HepG2 (cell line): ENCODE measurements at places on chromosomes 6 and 20. TPM values are rescaled to one million over a fixed set of nuclear protein-coding genes. Genes with fewer than 3 reads are reported as not detected.

DNA sequence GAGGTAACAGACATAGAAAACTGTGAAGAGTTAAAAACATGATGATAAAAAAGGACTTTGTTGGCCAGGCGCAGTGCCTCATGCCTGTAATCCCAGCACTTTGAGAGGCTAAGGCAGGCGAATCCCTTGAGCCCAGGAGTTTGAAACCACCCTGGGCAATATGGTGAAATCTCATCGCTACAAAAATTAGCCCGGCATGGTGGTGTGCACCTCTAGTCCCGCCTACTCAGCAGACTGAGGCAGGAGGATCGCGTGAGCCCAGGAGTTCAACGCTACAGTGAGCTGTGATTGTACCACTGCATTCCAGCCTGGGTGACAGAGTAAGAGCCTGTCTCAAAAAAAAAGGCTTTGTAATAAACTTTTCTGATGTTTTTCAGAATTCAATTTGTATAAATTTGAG, 60.1 kb downstream of the GFOD1 start:
- H3K4me3 ChIP-seq = no peak overlapping the region
- peaks cover 21% of the 10 kb centered on the region for H3K4me1 ChIP-seq
- no peaks in the 10 kb centered on the region for H3K36me3 ChIP-seq
- no peak for DNase-seq
- no peaks in the 10 kb centered on the region for H3K27me3 ChIP-seq

- no peak overlapping the region for H3K4me3 ChIP-seq
- H3K36me3 ChIP-seq = no peaks in the 10 kb centered on the region
- H3K27me3 ChIP-seq = no peaks in the 10 kb centered on the region
- H3K4me1 ChIP-seq = peaks cover 18% of the 10 kb centered on the region
- no peak overlapping the region for H3K27ac ChIP-seq
Observed at GRCh38 chr6:63798378-63798777, 162.8 kb downstream of the PHF3 start.

GRCh38 chr6:111666847-111667246, 61.2 kb upstream of the TRAF3IP2 start:
- no peak overlapping the region for H3K4me3 ChIP-seq
- DNase-seq = no peak
- no peaks in the 10 kb centered on the region for H3K27me3 ChIP-seq
- no peaks in the 10 kb centered on the region; the same call in 1 of the 2 replicates for H3K36me3 ChIP-seq
- H3K4me1 ChIP-seq = peaks cover 16% of the 10 kb centered on the region

GRCh38 chr6:158358450-158359077, 46.3 kb downstream of the TULP4 start:
- peaks cover 10% of the 10 kb centered on the region for H3K4me1 ChIP-seq
- no peak for DNase-seq
- no peaks in the 10 kb centered on the region for H3K27me3 ChIP-seq
- H3K36me3 ChIP-seq = no peaks in the 10 kb centered on the region
- H3K27ac ChIP-seq = no peak overlapping the region

GRCh38 chr6:2103765-2104523, 141.5 kb downstream of the GMDS start:
- H3K27me3 ChIP-seq = no peaks in the 10 kb centered on the region
- peaks cover 23% of the 10 kb centered on the region for H3K36me3 ChIP-seq
- H3K27ac ChIP-seq = no peak overlapping the region
- DNase-seq = peak; percentile 43

- no peak overlapping the region for H3K27ac ChIP-seq
- DNase-seq = no peak
- H3K36me3 ChIP-seq = no peaks in the 10 kb centered on the region
- H3K27me3 ChIP-seq = no peaks in the 10 kb centered on the region
- no peaks in the 10 kb centered on the region for H3K4me1 ChIP-seq
Observed at GRCh38 chr6:93792746-93793145, 373.4 kb upstream of the EPHA7 start.

DNA sequence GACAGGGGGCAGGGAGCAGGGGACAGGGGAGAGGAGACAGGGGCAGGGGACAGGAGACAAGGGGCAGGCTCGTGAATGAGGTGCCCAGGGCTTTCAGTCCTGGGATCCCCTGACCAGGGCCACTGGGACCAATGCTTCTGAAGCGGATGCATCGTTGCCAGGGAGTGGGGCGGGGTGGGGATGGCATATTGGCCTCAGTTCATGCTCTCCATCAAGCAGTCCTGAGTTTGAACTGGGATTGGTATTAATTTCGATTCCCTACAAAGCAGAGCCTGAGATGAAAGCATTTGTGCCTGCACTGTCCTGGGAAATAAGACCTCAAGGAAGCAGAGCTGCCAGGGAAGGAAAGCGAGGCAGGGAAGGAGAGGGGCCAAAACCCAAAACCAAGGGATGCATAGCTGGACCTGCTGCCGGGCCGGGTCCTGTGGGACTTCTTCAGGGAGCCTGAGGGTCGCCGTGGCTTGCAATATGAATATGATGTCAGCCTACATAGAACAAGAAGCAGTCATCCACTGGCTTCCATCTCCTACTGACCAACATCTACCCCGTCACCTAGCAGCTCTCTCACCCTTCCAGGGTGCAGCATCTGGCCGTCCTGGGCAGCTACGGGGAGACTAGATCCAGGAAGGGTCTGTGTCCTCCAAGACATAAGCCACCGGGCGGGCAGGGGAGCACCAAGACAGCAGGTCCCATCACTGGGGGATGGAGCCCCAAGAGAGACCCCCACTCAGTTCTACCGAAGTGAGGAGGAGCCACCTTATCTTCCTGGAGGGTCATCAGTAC, 233.3 kb downstream of the SYNDIG1 start:
- no peak for DNase-seq
- no peaks in the 10 kb centered on the region for H3K4me1 ChIP-seq
- H3K36me3 ChIP-seq = no peaks in the 10 kb centered on the region
- H3K4me3 ChIP-seq = no peak overlapping the region
- no peak overlapping the region for H3K27ac ChIP-seq

Gene HLA-DRA
- not detected in 2 replicates for total RNA-seq

Gene RSPO3
- not detected in 2 replicates for total RNA-seq

Gene DPPA5
- total RNA-seq = not detected in 2 replicates

Gene MCCD1
- 0.15 and 0.36 TPM in 2 replicates for total RNA-seq

Gene TCF15
- not detected in 2 replicates for total RNA-seq
